ENCODE measurements at places on chromosomes 16 and 17.

GRCh38 chr17:49928837-49929475, 40.0 kb upstream of the DLX4 start:
- DNase-seq, result no peak

- no peak for DNase-seq
Observed at GRCh38 chr17:77869665-77870132, 88.8 kb upstream of the TNRC6C start.

- no peak for DNase-seq
Observed at GRCh38 chr17:65533852-65534457, 27.5 kb downstream of the AXIN2 start.

GRCh38 chr17:77111934-77112296, 28.9 kb upstream of the SEC14L1 start:
- DNase-seq, result no peak

GRCh38 chr16:57863434-57864160, 61.3 kb upstream of the KIFC3 start:
- DNase-seq, result no peak

GRCh38 chr17:12959441-12959840, 58.4 kb downstream of the ELAC2 start:
- DNase-seq, result no peak

DNA sequence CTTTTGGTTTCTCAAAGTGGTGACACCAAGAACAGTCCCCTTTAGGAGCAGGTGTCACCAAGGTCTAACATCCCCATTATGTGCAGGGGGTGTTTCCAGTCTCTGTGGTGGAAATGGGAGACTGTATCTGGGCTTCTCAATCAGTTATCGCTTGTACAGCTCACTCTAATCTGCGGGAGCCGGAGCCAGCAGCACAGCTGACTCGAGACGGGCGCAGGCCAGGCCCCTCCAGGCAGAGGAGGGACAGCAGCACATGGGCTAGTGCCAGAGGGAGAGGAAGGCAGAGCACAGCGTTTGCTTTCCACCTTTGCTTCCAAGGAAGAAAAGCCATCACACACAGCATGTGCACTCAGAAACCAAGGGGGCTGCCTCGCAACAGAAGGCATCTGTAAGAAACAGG, 91.2 kb upstream of the CREBBP start:
- DNase-seq, result no peak

GRCh38 chr16:85465328-85466303, 147.5 kb upstream of the GSE1 start:
- DNase-seq, result no peak

- DNase-seq, result no peak
Observed at GRCh38 chr17:13154930-13155329, 137.1 kb upstream of the ELAC2 start.

DNA sequence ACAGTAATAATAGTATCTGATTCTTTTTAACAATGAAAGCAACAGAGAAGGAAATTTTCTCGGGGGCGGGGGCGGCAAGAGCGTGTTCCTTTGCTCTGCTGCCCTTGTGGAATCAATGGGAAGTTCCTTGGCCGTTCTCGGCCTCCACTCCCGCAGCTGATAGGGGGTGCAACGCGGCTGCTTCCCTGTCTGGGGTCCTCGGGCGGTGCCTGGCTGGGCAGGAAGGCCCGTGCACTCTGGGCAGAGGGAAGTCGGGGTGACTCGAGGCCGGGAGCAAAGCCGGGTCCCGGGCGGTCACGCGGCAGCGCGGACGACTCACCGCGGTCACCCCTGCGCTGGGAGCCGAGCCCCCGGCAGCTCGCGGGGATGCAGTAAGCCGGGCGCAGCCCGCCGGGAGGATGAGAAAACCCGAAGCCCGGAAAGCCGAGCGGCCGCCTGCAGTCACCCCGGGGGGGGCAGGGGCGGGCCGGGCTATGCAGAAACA, 2.5 kb downstream of the TUBB3 start:
- DNase-seq, result no peak

GRCh38 chr16:10558305-10558704, 22.1 kb downstream of the EMP2 start:
- no peak for DNase-seq

- no peak for DNase-seq
Observed at GRCh38 chr16:49930841-49931240, 74.9 kb upstream of the ZNF423 start.

- DNase-seq, result no peak
Observed at GRCh38 chr17:40035162-40035559, 19.0 kb downstream of the MED24 start.

DNA sequence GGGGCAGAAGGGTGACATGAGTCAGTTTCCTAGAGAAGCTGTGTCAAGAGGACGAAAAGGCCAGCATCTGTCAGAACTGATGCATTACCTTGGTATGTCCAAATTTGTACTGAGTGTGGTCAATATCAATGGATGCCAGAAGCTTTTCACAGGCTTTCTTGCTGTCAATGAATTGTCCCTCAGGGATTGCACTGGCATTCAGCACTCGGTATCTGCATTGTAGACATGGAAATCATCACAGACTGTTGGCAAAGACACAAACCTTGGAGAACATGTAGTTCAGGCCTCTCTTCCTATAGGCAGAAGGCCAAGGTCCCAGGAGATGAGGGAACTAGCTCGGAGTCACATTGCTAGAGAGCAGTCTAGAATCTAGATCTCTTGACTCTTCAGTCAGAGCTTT, 16.6 kb downstream of the MYH3 start:
- DNase-seq, result no peak

DNA sequence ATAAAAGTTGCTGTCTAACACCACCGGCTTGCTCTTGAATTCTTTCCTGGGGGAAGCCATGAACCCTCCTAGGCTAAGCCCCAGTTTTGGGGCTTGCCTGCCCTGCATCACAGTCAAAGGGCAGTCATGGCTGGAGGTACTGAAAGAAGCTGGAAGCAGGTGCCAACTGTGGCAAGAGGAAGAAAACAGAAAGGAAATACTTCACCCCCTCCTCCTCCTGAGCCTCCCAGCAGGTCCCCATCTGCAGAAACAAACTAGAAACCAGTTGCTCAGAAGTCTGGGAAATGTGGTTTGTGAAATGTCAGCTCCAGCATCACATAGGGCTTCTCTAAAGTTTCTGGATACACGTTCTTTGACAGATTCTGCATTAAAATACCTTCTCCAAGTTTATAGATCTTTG, 150.0 kb upstream of the PSMD7 start:
- DNase-seq, result no peak

- DNase-seq, result no peak
Observed at GRCh38 chr17:79325709-79326430, 251.2 kb downstream of the ENGASE start.

DNA sequence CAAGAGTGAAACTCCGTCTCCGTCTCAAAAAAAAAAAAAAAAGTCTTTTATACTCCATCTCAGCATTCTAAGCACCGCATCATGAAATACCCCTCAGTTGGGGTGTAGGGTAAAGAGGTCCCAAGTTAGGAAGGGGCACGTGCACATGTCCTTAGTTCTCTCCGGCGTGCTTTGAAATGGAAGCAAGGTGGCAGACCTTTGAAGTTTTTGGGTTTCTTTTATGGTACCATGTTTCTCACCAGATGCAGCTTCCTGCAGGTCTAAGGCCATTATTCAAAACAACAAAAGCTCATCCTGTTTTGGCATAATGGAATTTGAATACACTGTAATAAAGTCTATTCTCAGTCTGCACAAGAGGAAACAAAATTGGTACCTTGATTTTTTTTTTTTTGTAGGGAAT, 9.6 kb downstream of the EMC8 start:
- DNase-seq, result no peak

- no peak for DNase-seq
Observed at GRCh38 chr16:88454523-88454947, 1.5 kb downstream of the ZFPM1 start.

DNA sequence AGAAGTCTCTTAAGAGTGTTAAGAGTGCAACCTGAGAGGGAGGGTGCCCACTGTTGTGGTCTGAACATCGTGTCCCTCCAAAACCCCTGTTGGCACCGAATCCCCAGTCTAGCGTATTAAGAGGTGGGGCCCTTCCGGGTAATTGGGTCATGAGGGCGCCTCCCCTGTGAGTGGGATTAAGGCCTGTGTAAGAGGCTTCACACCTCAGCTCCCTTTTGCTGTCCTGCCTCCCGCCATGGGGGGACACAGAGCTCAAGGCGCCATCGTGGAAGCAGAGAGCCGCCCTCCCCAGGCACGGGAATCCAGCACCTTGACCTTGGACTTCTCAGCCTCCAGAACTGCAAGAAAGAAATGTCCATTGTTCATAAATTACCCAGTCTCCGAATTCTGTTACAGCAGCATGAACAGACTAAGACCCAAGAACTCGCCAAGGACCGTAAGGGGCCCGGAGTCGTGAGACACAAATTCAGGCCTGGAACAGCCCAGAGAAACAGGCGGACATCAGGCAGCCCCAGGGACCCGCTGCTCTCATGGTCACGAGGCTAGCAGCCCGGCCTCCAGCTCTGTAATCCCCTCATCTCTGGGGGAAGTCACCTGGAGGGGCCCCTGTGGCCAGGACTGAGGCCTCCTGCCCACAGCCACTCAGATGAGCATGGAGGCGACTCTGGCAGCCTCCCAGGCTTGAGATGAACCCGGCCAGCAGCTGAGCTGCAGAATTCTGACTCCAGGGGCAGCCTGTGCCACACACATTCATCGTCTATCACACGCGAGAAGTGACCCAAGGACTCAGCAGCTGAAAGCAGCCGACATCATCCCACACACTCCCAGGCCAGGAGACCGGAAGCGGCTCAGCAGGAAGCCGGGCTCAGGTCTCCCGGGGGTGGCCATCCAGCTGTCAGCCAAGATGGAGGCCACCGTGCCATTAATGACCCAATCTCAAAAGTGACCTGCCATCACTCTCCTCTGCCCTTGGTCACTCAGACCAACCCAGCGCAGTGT, 12.8 kb upstream of the CHMP6 start:
- no peak for DNase-seq

DNA sequence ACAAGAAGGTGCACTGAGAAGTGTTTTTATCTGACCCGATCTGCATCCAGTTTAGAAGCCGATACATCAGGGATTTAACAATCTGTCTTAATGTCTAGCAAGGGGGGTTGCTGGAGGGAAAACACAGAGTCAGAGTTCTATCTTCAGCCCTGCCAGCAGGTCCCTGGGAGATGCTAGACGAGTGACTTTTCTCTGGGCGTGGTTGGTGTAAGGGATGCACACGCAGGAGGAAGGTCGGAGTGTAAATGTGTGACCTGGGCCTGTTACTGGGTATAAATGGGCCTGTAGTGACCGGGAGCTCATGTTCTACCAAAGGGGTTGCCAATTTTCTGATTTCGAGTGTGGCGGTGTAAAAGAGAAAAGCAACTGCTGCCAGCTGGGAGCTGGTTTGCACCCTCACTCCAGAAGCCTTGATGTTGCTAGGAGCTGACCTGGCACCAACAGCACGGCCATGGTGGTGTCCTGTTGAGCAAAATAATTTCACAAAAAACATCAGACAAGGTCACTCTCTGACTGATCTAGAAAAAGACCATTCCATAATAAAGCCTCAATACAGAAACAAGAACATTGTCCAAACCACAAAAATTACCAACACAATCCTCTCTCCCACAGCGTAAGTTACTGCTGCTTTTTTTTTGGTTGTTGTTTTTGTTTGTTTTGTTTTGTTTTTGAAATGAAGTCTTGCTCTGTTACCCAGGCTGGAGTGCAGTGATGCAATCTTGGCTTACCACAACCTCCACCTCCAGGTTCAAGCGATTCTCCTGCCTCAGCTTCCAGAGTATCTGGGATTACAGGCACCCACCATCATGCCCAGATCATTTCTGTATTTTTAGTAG, 1.3 kb upstream of the KCTD13 start:
- no peak for DNase-seq

GRCh38 chr17:51128076-51128475, 7.4 kb upstream of the SPAG9 start:
- DNase-seq, result no peak

- DNase-seq, result peak; percentile 46
Observed at GRCh38 chr17:28896884-28897768, at the start of gene FLOT2. FLOT2 (minus strand) TSS chr17:28897733; CDS start chr17:28897574, 159 bp downstream.

GRCh38 chr17:3723188-3723555, 531 bp upstream of the HASPIN start:
- DNase-seq, result no peak

DNA sequence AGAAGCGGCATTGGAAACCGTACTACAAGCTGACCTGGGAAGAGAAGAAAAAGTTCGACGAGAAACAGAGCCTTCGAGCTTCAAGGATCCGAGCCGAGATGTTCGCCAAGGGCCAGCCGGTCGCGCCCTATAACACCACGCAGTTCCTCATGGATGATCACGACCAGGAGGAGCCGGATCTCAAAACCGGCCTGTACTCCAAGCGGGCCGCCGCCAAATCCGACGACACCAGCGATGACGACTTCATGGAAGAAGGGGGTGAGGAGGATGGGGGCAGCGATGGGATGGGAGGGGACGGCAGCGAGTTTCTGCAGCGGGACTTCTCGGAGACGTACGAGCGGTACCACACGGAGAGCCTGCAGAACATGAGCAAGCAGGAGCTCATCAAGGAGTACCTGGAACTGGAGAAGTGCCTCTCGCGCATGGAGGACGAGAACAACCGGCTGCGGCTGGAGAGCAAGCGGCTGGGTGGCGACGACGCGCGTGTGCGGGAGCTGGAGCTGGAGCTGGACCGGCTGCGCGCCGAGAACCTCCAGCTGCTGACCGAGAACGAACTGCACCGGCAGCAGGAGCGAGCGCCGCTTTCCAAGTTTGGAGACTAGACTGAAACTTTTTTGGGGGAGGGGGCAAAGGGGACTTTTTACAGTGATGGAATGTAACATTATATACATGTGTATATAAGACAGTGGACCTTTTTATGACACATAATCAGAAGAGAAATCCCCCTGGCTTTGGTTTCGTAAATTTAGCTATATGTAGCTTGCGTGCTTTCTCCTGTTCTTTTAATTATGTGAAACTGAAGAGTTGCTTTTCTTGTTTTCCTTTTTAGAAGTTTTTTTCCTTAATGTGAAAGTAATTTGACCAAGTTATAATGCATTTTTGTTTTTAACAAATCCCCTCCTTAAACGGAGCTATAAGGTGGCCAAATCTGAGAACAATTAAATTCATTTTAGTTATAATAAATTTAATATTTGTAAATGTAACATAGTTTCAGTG, 1.7 kb downstream of the HEXIM1 start:
- no peak for DNase-seq

DNA sequence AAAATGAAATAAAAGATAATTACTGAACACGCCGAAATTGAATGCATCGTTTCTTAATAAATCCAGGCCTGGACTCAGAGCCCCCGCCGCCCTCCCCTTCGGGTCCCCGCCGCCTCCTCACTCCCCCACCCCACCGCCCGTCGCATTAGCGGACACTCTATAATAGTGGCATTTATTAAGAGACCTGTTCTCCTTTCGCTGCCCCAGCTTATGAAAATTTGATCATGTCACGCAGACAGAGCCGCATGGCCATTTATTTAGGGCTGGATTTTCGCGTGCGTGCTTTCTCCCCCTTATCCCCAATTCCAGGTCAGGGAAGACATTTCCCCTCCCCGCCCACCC, 6.3 kb upstream of the HOXB2 start:
- DNase-seq, result no peak

All from activated gamma-delta T cell (primary cell).